ENCODE measurements at places on chromosomes 2 and 18.

GRCh38 chr2:129796801-129797488 is 182.5 kb upstream of the RAB6C start:
- DNase-seq = no peak

DNA sequence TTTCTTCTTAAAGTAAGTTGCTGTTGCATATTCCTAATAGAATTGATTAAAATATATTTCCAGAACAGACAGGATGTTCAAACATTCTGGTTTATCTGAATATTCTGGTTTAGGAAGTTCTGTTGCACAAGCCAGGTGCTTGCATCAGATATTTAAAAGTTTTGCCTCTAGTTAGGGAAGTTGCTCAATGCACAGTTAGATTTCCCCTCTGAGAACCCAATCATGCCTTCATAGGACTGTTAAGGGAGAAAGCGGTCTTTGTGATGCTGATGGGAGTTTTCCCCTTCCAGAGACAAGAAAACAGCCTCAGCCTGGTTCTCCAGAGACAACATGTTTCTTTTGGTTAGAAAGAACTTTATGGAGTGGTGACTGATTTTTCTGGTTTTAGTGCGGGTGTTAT is 65.6 kb upstream of the REV1 start:
- no peak for DNase-seq

DNA sequence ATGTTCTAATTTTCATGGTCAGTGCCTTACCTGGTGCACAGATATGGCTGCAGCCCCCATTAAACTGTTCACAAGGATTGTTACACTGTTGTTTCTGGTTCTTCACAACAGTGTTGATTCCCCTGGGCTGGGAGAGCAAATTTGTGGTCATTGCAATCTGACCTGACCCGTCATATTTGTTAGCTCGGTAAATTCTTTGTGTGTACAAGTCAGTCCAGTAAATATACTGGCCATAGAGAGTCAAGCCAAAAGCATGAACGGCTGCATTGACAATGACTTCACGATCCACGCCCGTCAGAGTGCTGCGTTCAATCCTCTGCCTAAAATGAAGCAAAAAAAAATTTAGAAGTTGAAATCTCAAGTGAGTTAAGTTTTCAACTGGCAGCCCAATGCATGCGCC is 134.6 kb downstream of the DHRS9 start:
- no peak for DNase-seq

DNA sequence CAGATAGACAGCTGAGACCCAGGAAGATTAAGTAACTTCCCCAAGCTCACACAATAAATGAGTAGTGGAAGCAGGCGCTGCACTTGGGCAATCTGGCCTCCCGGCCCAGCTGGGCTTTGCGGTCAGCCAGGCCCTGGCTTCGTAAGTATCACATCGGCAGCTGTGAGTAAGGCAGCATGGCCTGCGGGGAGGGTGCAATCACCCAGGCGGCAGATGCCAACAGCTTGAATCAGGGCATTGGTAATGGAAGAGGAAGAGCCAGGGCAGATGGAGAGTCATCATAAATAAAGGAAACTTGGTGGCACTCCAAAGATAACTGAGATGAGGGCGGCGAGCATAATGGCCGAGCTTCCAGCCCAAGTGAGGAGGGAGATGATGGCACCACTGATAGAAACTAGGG is 217.9 kb upstream of the PID1 start:
- DNase-seq = no peak

- DNase-seq = no peak
These were observed 13.0 kb upstream of the SLC9A2 start for GRCh38 chr2:102606353-102606752.

Measured in stimulated activated CD8-positive, alpha-beta memory T cell treated with anti-CD3 and anti-CD28 coated beads, Interleukin-2, amount 100 ng/mL, for 48 hours (primary cell).